ENCODE measurements at places on chromosomes 5 and 9.

DNA sequence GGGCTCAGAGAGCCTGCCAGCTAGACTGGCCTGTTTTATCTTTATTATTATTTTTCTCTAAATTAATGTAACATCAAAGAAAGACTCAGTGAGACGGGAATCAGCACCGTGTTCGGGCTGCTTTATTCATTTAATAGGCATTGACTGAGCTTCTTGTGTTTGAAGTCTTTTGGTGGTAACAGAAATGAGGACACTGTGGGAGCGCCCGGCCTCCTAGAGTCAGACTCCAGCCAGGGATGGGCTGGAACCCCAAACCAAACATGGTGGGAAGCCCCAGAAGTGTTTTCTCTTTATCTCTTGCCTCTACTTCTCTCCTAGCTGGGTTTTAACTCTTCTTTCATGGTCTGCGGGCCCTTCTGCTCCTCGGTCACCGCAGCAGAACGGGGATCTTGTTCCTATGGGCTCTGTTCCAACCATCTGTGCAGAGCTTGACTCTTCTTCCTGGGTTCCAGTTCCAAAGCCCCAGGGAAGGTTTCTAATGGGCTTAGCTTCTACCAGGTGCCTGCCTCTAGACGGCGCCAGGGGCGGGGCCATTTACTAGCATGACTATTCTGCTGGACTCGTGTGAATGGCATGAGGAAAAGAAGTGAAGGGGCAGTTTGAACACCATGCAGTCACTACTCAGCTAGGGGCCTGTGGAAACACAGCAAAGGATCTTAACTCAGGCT, 123.8 kb downstream of the FGF18 start:
- no peak for DNase-seq

GRCh38 chr9:24793787-24794186, 248.1 kb upstream of the IZUMO3 start:
- DNase-seq: no peak

DNA sequence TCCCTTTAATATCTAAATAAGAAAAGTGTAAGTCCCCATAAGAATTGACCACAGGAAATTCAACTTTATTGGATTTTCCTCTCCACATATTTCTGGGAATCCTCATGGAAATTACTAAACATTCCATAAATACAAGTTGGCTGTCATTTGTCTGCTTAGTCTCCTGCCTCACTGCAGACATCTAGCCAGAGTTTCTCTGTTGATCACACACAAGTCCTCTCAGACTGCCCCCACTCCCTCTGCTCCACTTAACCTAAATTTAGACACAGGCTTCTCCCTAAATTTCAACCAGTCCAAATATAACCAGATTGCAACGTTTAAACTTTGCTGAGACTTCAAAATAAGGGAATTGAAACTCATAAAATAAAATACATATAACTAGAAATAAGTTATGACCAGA, 982.1 kb downstream of the DTWD2 start:
- DNase-seq: no peak

DNA sequence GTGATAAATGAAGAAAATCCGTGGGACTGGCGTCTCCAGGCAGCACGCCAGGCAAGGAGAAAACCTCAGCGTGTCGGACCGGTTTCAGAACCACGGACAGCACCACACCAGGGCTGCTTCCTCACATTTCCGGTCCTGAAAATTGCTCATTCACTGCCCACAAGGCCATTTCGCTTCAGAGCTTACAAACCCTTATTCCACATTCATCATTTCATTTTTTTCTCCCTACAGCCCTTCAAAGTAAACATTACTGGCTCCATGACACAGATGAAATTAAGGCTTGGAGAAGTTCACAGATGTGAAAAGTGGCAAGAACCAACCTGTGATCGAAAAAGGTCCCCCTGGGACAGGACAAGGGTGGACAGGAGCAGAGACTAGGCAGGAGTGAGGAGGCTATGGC, 1.5 kb upstream of the GPRIN1 start:
- peak; percentile 53 for DNase-seq

DNA sequence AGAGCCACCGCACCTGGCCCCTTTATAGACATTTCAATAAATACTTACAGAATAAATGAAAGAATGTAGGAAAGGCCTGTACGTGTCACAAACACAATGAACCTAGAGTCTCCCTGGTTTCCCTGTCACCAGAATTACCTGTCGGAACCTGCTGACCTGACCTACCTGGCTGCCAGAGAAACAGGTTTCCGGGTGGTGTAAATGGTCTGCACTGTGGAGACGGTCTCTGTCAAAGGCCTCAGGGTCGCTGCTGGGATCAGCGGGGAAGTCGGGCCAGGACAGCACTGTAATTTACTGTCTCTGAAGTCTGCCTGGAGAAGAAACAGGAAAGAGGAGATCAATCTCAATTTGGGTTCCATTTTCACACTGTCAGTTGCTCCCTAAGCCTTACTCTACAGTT, 9.3 kb upstream of the FRRS1L start:
- no peak for DNase-seq

- DNase-seq: no peak
Measured at GRCh38 chr5:55636177-55636576, 75.9 kb downstream of the SLC38A9 start.

GRCh38 chr5:1783216-1783554, 16.5 kb downstream of the MRPL36 start:
- no peak for DNase-seq

Data from activated CD4-positive, alpha-beta T cell treated with anti-CD3 and anti-CD28 coated beads, Interleukin-2, amount 50 U/mL, for 1 hour (primary cell).